HFFc6 (cell line): ENCODE measurements at places on chromosomes 7 and 10.

- no peak for DNase-seq
These were observed at the start of gene TMUB1 for GRCh38 chr7:151083071-151083823. Gene TMUB1, minus strand, starts transcription at chr7:151083493. Its CDS starts 930 bp downstream, at chr7:151082563.

DNA sequence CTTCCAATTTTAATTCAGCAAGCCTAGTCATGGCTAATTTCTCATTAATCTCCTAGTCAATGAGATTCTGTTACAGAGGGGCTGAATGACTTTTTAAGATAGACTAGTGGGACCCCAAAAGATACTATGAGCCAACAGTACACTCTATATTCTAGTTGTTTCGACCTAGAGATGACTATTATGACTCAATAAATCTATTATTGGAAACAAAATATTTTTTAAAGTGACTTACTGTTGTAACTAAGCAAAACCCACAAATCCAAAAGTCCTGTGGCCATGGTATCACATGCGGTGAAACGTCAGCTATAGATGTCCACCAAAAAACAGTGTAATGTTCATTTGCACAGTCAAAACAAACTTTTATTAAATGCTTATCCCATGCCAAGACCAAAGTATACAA, 95.3 kb upstream of the ADO start:
- DNase-seq: no peak

DNA sequence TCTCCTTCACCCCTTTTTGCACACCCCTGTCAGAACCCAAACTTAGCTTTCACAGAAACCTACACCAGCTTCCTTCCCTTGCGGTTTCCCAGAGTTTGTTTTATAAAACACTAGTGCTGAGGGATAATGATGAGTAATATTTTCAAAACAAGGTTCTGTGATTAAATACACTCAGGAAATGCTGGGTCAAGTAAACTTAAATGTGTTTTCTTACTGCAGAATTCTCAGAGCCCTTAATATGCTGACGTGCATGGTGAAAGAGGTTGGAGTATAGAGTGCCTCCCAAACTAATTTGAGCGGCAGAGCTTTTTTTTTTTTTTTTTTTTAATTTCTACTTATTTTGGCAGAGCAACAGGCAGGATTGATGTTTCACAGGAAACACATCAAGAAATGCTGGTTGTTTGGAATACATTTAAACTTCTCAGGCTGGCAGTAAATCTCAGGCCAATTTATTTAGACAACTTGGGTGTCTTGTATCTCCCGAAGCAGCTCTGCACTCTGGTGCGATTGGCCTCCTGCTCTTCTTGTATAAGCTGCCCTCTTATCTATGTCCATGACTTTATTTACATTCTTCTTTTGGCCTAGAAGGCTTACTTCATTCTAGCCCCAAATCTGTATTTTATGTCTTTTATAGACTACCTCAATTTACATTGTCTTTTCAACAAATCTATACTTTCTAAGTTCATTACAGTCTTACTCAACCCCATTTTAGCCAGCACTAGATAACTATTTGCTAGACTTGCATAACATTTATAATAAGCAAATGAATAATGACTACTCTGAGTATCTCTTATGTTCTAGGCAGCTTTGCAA, 165.4 kb downstream of the BMPER start:
- DNase-seq: peak; percentile 63

DNA sequence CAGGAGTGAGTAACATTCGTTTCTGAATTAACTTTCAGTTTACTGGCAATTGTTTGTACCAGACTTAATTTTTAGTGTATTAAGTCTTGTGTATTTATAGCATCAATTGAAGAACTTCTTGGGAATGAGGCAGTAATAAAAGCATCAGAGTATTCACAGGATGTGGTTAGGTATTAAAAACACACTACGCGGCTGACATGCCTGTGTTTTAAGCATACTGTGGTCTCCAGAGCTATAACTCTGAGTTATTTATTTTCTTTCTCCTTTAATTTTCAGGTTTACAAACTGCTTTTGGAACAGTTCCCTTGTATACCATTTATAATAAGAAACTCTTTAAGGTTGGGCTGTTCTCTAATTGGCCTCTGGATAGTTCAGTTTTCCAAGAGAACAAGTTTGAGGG, 626.1 kb upstream of the NRG3 start:
- DNase-seq: no peak

DNA sequence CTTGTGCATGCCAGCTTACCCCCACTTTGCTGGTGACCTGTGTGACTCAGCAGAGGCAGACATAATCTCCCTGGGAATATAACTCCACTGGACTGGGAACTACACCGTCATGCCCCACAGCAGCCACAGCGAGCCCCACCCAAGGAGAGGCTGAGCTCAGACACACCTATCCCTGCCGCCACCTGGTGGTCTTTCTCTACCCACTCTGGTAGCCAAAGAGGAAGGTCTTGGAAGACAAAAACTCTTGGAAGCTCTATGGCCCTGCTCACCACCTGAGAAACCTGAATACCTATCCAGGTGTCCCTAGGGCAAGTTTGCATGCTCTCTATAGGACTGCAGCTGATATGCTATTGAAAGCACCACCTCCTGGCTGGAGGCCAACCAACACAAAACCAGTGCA, 48.1 kb downstream of the MYO3A start:
- no peak for DNase-seq

- no peak for DNase-seq
These were observed 29.7 kb upstream of the CALN1 start for GRCh38 chr7:72441791-72442190.

DNA sequence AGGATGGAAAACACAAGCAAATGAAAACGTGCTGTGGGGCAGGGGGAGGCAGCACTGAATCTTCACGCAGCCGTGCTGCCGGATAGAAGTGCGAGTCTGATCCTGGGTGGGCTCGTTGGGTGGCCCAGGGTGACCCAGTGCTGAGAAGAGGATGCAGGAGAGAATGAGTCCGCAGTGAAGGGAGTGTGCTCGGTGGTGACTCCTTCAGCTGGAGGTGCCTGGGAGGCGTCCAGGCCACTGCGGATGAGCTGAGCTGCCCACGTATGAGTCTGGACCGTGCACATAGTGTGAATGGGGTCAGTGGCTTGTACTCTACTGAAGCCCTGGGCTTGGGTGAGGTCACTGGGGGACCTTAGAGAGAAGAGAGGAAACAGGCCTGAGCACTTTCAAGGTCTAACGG, 190.0 kb upstream of the MGMT start:
- DNase-seq: no peak

GRCh38 chr10:123151737-123152135, 2.5 kb upstream of the BUB3 start:
- no peak for DNase-seq

DNA sequence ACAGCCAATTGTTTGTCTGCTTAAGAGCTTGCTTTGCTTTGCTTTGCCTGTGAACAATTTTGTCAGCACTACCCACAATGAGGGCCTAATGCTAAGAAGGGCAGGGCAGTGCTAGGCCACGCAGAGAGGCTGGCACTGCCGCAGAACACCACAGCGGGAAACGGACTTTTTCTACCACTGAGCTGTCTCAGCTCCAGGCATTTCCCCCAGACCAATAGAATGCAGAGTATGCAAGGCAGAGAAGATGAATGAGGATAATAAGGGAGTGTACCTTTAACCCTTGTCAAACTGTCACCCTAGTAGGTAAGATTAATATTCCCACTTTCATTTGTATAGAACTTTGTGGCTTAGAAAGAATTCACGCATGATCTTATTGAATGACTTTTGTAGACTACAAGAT, 104.5 kb downstream of the SH3PXD2A start:
- no peak for DNase-seq

DNA sequence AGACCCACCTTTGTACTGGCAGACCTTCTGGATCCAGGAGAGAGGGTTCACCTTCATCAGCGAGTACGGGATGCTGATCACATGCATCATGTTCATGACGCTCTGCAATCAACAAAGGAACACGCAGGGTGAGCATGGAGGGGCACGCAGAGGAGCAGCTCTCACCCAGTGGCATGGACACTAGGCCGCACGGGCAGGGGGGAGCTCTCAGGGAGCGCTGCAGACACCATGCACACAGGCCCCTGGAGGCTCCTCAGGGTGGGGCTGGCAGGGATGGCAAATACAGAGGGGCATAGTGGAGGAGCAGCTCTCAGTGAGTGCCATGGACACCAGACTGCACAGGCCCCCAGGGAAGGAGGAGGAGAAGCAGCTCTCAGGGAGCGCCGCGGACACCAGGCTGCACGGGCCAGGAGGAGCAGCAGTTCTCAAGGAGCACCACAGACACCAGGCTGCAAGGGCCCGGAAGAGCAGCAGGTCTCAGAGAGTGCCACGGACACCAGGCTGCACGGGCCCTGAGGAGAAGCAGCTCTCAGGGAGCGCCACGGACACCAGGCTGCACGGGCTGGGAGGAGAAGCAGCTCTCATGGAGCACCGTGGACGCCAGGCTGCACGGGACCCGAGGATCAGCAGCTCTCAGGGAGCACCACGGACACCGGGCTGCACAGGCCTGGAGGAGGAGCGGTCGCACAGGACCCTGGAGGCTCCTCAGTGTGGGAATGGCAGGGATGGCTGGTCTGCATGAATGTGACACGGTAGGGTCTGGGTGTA, 249.5 kb downstream of the ZMYND11 start:
- no peak for DNase-seq

DNA sequence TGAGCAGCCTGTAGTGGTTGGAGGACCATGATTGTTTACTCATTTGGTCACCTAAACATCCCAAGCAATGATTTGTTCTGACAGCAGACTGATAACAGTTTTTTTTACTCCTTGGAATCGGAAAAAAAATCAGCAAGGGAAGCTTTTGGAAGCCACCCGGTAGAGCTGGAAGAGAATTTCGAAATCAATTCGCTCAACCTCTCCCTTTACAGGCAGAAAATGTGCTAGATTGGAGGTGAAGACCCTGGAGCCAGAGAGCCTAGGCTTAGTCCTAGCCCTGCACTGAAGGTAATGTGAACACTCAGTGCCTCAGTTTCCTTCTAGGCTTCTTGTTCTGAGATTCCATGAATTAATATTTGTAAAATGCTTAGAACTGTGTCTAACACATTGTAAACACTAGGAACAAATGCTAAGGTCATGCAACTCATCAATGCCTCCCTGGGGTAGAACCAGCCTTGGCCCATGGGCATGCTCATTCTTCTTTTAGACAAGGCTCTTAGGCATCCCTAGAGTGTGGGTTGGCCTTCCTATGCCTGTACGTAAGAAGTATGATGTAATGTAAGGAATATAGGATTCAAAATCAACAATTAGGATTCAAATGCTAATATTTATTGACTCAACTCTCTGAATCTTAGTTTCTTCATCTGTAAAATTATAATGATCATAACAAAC, 52.7 kb downstream of the MET start:
- no peak for DNase-seq

DNA sequence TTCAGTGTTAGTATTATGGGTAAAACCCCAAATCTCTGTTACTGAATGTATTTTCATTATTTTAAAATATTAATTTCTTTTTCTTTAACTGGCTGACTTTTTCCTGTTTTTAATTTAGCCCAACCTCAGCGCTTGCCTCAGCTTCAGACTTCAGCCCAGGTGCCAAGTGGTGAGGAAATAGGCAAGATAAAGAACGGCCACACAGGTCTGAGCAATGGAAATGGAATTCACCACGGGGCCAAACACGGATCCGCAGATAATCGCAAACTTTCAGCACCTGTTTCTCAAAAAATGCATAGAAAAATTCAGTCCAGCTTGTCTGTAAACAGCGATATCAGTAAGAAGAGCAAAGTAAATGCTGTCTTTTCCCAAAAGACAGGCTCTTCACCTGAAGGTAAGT, 57.5 kb downstream of the MDFIC start:
- no peak for DNase-seq
